COR-L47 (cell line): ENCODE measurements at places on chromosomes 7 and 10.

DNA sequence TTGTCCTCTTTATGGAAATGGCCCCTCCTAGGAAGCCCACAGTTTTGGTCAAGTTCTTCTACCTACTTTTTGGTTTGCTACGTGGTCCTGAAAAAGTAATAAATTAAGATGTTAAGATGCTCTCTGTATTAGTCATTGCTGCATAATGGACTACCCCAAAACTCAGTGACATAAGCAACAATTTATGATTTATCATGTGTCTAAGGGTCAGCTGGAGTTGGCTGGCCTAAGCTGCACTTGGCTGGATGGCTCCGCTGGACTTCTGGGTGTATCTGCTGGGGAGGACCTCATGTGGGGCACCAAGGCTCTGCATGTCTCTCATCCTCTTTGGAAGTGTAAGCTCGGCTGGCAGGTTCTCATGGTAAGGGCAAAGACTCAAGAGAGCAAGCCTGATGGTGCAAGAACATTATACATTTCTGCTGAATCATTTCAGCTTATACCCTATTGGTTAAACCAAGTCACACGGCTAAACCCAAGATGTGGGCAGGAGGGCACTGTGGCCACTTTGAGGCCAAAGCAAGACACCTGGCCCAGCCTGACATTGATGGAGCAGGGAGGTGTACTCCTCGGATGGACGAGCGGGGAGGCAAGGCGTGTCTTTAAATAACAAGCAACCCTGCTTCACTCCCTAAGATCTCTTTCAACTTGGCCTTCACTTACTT, 47.7 kb downstream of the TBXAS1 start:
- no peak for DNase-seq

- DNase-seq: no peak
These were observed 142.9 kb upstream of the ZMIZ1 start for GRCh38 chr10:78925800-78926319.

DNA sequence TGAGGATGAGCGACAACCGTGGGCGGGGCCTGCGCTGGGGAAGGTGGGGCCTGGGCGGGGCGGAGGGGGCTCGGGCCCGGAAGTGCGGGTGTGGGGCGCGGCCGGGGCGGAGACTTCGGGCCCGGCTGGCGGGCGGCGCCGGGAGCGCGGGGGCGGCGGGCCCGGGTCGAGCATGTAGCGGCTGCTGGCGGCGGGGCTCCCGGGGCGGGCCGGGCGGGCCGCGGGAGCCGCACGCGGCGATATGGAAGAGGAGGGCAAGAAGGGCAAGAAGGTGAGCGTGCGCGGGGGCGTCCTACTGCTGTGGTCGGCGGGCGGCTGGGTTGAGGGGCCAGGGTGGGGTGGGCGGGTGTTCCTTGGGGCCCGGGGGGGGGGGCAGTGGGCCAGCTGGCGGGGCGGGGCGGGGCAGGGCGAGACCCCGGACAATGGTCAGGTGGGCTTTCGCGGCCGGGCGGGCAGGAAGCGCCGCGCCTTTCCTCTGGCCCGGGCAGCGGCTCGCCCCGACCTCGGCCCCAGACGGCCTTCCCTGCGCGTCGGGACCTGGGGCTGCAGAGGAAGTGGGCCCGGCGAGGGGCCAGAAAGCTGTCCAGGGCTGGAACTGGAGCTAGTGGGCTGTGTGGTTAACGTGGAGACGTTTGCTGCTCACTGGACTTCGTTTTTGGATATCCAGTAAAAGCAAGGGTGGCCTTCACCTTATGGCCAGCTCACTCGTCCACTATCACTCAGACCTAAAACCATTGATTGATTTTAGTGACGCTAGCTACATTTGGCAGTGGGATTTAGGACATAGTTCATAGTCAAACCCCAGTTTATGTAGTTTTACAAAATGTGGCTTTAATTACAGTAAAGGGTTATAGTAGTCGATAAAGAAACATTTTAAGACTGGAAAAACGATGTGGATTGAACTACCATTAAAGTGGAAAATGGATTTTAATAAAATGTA, at the start of gene CCM2:
TSS of gene CCM2 (plus strand) at position 109 of the 940 bp plus-strand sequence. CDS start at position 242, 133 bp downstream.
- peak; percentile 18 for DNase-seq

- DNase-seq: peak; percentile 46
These were observed 775.3 kb upstream of the POM121L12 start for GRCh38 chr7:52260046-52260665.

DNA sequence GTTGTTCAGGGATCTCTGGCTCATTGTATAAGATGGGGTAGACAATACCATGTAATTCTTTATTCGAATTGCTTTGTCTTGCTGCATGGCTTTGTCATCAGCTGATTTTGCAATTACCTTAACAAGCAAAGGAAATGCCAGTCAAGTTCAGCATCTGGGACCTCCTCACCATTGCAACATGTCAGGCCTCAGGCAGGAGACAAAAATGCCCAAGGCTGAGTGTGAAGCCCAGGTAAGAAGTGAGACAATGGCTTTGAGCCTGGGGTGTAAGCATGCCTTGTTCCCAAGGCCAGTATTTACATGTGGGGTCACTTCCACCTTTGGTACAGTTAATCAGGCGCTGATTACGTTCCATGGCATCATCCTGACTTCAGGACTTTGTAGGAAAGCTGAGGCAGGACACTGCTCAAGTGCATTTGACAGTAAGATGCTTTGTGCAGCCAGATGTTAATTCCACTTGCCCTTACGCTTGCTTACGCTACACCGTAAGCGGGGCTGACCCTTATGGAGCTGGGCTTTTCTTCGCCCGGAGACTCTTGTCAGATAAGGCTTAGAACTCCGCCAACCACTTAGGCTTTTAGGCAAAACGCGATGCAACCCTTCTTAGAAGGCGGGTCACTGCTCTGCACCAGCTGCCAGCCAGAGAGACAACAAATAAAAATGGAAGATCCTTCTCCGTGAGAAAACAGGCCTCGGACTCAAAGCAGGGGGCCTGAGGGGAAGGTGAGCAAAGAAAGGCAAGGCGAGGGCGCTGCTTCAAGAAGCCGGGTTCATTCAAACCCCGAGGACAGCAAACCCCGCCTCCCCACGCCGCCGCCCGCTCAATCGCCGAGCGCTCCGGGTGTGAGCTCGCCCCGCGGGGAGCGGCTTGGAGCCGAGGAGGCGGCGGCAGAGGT, 1.3 kb upstream of the SP4 start:
- DNase-seq: no peak

GRCh38 chr7:45196374-45196773, 38.8 kb downstream of the RAMP3 start:
- DNase-seq: no peak
